Fibroblast of skin of back (primary cell): ENCODE measurements at places on chromosomes 2 and 18.

DNA sequence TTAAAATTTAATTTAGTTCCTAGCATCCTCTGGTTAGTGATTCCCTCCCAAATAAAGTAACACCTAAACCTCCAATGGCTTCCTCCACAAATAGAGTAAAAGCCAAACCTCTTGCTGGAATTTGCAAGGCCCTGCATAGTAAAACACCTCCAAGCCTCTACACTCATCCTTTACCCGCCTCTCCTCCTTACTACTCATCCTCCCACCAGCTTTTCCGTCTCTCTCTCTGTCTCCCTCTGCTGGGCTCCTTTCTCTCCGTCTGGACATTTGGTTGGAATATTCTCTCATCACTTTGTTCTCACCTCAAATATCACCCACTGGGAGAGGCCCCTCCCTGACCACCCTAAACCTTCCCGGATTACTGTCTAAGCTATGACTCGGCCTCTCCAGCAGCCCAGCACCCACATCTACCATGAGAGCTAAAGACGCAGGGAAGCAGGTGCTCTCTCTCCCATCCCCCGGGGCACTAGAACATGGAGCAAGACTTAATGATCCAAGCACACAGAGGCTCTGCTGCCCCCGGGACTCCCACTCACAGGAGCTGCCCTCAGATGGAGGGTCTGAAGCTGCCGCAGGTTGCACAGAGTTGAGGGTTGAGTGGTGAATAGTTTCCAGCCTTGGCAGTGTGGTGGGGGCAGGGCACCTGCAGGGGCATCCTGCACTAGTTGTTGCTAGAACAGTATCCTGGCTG lies 167.2 kb downstream of the FBXO15 start:
- DNase-seq: peak; percentile 20

DNA sequence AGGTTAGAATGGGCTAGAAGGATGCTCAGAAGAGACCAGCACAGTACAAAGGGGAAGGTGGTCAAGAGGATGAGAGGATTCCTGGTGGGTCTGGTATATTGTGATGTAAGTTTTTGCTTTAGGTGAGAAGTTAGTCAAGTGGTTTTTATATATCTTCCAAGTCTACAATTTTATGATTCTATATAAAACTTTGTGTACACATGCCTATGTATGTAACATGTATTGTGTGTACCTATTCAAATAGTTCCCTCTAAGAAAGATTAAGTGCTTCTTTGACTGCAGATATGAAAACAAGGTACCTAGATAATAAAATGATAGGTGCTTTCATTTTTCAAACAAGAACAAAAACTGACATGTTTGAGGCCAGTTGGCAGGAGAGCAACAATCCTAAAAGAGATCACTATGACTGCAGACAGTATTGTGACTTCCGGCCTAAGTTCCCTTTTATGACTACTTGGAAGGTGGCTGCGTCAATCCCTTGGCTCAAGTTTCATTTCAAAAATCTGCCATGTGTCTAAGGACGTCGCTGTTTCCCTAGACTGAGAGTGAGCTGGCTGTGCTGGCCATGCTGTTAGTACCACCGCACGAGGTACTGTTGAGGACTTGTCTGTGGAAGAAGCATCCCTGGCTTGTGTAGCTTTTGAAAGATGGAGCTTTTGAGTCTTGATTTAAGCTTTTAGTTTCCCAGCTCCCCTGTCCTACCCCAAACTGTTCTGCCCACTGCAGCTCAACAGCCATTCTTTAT lies 123.1 kb downstream of the PRPF40A start:
- no peak for DNase-seq

DNA sequence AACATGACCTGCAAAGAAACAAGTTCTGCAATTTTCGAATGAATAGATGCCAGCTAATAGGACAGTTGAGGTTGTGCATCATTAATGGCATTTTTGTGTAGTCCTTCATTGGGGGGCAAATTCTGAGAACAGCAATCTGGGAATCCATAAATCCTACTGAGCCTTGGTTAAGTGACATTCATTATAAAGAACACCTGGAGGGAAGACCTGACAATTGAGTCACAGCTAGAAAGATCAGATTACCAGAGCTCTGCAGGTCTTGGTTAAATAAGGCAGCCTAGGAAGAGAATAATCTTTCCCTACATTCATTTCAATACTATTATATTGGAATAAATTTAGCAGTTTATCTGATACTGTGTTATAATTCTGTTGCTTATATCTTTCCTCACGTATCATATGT lies 14.3 kb downstream of the KCNH7 start:
- no peak for DNase-seq

DNA sequence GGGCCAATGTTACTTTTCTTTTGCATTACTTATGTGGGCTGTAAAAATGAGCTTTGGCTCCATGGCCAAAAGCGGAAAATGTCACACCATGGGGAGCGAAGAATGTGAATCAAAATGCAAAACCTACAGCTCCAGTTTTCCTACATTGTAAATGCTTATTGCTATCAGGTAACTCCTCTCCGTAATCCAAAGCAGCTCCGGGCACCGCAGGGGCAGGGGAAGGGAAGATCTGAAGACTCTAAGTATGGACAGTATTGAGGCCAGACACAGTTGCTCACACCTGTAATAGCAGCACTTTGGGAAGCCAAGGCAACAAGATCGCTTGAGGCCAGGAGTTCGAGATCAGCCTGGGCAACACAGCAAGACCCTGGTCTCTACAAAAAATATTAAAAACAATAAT lies 7.1 kb upstream of the AGFG1 start:
- DNase-seq: no peak

DNA sequence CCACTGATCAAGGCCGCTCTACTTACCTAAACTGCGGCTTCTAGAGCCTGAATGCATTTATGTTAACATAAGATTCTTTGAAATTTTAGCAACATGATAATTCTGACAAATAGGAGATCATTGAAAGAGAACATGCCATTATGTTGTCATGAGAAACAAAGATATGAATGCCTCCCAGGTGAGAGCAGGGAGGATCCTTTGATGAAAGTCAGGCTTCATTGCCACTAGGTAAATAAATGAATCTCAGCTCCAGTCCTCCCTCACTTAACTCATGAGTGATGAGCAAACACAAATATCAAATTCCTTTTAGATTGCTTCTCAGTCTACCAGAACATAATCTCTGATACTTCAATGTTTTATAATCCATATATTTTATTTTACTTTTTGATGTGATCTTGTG lies 463.2 kb upstream of the CDH7 start:
- DNase-seq: no peak

DNA sequence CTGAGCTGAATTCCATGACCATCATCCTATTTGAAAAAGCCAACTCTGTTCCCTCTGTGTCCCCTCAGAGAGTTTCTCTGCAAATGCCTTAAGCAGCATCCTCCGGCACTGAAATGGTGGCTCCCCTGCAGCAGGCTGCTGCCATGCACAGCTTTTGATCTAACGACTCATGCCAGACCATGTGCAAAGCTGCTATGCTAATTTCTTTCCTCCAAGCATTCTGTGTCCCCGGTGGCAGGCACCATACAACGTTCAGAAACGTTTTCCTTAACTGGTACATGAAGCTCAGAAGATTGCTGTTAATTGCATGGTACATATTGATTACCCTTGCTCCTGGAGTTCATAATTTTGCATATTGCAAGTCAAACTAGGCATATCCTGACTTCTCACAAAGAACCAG lies 336.8 kb downstream of the RBM43 start:
- DNase-seq: no peak

DNA sequence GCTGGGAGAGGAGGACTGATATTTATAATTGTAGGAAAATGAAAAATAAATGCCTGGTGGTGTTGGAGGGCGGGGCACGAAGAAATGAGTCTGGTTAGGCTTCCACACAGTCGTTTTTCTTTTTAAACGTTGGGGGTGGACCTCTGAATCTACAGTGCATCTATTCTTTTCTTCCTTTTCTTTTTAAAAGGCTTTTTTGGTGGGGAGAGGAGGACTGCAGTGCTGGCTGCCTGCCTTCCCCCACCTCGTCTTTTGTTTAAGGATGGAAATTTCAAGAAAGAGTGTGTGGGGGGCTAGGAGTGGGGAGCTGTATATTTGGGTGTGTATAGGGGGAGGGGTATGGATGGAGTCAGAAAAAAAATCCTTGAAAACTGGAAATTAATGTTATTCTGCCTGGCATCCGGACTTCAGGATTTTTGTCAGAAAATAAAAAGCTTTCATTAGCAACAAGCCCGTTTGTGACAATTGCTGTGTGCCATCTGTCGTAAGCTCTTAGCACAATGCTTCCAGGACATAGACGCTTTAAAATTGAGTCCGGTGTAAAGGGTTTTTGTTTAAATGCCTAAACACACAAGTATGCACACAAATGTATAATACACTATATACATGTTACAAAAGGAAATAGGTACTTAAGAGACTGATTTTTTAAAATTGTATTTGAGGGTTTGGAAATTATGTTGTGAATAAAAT lies 1.1 kb downstream of the MAP2 start:
- no peak for DNase-seq

- no peak for DNase-seq
Measured at GRCh38 chr2:30981510-30981909, 156.7 kb downstream of the GALNT14 start.

DNA sequence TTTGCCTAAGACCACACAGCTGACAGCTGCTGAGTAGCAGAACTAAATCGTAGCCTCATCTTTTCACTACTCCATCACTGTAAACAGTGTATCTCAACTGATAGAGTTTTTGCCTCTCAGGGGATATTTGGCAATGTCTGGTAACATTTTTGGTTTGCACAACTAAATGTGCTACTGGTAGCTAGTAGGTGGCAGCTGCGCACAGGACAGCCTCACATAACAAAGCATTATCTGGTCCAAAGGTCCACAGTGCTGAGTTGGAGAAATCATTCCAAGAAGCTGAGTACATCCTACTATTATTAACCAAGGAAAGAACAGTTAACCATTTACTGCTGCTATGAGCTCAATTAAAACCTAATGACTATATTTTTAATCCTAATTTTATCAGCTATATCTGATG lies 6.1 kb upstream of the CCDC102B start:
- peak; percentile 15 for DNase-seq

DNA sequence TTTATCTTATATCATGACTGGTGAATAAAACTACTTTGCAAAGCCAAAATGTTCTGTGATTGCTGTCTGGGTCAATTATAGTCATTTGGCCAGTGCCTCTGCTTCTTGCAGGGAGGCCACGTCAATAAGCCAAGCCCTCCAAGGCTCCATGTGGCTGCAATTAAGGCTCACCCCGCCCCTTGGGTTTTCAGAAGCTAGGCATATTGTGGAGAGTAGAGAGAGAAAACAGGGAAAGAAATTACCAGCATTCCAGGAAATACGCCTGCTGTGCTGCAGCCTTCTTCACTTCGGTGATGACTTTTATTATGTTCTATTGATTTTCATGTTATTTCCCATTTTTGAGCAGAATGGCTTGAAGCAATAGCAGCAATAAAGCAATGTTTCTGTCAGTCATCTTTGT lies 319.7 kb downstream of the SOX11 start:
- peak; percentile 21 for DNase-seq

DNA sequence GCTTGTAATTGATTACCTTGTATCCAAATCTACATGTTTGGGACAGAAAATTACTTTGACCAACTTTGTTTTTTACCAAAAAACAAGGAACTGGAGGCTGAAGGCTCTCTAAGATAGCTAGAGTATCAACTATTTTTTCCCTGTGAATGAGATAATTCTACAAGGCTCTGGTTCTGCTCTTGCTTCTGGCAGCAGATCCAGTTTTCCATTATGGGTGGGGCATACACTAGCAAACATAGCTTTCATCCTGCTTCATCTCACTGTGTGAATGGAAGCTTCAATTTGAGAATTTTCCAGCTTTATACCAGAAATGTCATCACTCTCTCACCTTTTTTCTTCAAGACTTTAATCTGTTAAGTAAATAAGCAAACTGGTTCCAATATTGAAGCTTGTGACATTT lies 249.7 kb downstream of the RPRM start:
- no peak for DNase-seq

GRCh38 chr2:112708968-112709367 lies 11.9 kb upstream of the NT5DC4 start:
- DNase-seq: no peak

GRCh38 chr2:176709149-176709951 lies 440.1 kb downstream of the MTX2 start:
- DNase-seq: peak; percentile 59

GRCh38 chr2:12317814-12318426 lies 398.8 kb upstream of the TRIB2 start:
- DNase-seq: peak; percentile 90

GRCh38 chr2:227785293-227785692 lies 28.3 kb upstream of the CCL20 start:
- DNase-seq: no peak

DNA sequence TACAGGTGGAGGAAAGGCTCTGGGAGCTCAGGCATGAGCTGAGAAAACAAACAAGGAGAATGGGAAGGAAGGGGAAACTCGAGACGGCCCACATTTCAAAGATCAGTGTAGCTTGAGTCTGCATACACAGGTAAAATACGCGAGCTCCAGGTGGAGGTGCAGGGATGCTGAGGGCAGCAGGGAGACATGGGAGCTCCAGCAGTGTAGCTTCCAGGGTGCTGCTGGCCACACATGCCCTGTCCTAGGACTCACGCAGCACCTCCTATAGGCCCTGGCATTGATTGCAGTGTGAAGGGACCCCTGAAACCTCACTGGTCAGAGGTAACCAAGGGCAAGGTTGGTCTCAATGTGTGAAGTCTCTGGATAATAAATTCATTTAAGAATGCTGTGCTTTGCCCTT lies 362.8 kb upstream of the HS6ST1 start:
- no peak for DNase-seq
